ENCODE measurements at places on chromosomes 6 and 20.

DNA sequence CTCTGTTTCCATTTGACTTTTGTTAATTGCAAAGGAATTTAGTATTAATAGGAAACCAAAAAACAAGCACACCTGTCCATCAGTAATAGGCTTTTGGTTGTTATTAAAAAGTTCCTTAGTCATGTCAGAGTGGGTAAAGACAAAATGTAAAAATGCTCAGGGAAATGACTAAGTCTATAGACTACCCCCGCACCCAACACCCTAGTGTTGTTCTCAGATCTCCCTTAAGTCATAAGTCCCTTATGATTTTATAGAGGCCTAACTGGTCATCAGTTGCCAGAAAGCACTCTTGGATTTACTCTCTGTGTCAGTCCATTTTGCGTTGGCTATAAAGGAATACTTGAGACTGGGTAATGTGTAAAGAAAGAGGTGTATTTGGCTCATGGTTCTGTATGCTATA, 52.8 kb downstream of the MAP3K4 start:
- DNase-seq = no peak

GRCh38 chr6:14910692-14911547, 334.9 kb upstream of the JARID2 start:
- no peak for DNase-seq

DNA sequence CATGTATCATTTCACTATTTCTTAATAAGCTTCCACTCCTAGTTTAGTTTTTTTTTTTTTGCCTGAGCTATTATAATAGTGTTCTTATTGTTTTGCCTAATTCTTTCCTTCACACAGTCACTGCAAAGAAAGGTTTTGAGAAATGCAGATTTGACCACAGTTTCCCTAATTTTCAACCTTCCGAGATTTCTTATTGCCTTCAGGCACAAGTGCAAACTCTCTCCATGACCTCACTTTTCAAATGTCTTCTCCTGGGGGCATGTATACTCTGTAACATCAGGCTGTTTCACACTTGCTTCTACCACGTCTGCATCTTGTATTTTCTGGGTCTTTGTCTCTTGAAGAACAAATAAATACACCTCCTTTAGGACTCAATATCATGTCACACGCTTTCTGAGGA, 339.0 kb upstream of the CITED2 start:
- DNase-seq = no peak

DNA sequence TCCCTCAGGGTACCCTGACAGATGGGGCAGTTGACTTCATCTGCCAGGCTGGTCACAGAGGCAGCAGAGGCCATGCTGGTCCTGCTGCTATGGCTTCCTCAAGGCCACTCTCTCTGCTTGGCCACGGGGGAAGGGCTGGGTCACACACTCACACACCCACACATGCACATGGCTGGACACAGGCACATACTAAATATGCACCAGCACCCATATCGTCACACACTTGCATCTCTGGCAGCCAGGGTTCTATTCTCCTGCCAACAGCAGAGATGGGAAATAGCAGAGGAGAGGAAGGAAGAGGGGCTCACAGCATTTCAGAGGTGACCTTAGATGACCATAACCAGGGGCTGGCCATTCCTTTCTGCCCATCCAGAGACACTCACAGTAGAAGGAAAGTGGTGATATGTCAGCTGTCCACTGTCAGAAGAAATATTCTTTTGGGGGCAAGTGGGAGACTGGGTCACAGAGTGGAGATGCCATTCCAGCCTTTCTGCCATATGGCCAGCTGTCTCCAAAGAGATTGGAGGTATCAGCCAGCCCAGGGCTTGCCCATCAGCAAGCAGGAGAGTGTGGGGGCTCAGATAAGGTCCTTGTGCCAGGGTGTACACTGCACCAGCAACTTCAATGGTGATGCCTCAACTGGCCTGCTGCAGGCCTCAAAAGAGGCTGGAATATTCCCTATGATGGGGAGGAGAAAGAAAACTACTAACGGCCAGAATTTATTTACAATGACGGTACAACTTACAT, at the start of gene TRIM10:
Gene TRIM10, minus strand, starts transcription at position 427 of the 747 bp plus-strand sequence. Its CDS starts 353 bp downstream, at position 74.
- DNase-seq = no peak
